Activated naive CD8-positive, alpha-beta T cell treated with anti-CD3 and anti-CD28 coated beads, Interleukin-2, amount 50 U/mL, for 24 hours (primary cell): ENCODE measurements at places on chromosomes 6 and 20.

DNA sequence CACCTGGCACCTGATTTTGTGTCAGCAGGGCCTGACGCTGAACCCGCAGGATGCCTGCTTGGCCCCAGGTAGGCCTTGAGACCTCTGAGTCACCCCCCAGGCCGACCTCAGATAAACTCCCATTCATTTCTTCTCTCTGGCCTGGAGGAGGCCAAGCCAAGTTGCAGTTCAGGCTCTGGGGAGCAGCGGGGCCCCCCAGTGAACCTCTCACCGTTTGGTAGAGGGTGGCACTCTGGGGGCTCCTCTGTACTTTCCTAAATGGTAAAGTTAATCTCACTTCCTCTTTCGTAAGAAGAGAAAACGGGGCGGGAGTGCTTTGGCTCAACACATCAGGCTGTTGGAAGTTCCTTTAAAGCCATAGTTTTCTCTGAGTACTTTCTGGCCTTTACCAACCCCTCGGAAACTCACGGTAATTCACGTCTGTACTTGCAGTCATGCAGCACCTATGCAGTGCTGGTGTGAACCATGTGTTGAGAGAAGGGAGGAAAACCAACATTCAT, 2.8 kb downstream of the SIRPA start:
- DNase-seq = no peak

- no peak for DNase-seq
Observed at GRCh38 chr20:43238833-43239232, 49.1 kb upstream of the PTPRT start.

- DNase-seq = no peak
Observed at GRCh38 chr6:141401168-141401567, 731.6 kb upstream of the GJE1 start.

DNA sequence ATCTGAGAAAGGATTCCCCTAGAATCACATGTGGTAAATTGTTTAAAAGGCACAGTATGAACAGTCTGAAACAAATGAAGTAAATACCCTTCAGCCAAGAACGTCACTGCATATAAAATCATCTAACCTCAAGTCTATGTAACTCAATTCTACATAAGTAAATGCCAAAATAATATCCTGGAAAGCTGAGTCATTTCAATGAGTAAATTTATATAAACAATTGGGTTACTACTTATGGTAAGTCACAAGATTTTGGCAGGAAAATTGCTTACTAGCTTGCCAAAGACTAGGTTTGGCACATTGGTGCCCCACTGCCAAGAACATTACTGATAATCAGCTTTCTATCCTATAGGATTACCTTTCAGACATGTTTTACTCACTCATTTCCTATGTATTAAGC, 8.4 kb downstream of the GMDS start:
- no peak for DNase-seq

DNA sequence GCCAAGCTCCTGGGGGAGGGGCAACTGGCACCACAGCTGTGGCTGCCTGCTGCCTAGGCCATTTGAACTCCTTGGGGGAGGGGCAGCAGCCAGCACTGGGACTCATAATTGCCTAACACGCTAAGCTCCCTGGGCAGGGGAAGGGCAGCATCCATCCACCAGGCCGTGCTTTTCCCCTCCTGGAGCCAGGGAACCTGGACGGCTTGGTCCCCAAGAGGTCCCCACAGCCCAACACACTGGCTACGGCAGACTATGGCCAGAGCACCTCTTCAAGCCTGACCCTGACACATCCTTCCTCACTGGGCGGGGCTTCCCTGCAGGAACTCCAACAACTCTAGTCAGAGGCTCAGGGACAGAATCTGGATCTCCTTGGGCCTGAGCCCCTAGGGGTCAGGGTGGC, 269.4 kb downstream of the RNF144B start:
- no peak for DNase-seq

DNA sequence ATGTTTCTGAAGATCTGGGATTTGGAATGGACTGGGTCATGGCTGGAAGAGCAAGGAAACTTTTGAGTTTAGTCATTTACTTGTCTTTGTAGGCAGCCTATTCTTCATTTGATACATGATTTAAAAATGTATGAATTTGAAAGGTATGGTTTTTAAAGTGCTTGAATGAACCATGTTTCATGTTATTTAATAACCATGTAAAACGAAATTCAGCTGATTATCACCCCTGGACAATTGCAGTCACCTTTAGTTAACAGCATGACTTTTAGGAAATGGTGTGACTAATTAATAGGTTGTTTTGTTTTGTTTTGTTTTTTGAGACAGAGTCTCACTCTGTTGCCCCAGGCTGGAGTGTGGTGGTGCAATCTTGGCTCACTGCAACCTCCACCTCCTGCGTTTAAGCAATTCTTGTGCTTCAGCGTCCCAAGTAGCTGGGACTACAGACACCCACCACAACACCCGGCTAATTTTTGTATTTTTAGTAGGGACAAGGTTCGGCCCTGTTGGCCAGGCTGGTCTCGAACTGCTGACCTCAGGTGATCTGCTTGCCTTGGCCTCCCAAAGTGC, 2.1 kb downstream of the STX11 start:
- DNase-seq = no peak

- peak; percentile 32 for DNase-seq
Observed at GRCh38 chr6:114747995-114748625, 405.3 kb upstream of the HS3ST5 start.

DNA sequence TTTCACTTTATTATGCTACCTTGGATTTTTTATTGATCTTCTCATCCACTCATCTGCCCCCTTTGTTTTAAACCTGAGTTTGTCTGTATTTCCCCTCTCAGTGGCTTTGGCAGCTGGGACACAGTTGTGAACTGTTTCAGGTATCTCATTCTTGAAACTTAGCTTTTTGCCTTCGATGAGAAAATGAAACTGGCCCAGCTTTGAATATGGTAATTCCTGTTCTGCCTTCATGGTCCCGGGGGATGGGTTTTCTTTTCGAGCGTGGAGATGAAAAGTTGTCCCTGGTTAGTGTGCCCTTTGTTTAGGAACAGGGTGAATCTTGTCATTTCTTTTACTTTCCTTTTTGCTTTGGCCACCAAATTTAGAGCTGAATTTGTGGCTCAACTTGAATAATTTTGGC, 25.6 kb downstream of the DHX35 start:
- DNase-seq = no peak

DNA sequence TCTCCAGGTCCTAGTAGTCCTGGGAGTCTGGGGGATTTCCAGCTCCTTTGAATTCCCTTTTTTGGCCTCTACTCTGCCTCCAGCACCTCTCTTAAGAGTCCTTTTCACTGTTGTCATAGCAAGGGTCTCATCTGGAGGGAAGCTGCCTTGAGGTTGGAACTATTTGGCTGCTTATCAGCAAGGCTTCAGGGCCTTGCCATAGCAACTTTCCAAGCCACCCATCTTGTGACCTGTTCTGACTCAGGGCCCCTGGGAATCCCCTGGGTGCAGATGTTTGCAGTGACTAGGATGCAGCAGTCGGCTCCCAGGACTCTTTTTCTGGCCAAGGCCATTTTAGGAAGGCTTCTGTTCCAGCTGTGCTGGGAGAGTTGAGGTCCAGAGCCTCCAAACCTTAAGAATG, 12.4 kb downstream of the PKIG start:
- DNase-seq = peak; percentile 42

- no peak for DNase-seq
Observed at GRCh38 chr6:40599555-40599954, 12.4 kb upstream of the LRFN2 start.

DNA sequence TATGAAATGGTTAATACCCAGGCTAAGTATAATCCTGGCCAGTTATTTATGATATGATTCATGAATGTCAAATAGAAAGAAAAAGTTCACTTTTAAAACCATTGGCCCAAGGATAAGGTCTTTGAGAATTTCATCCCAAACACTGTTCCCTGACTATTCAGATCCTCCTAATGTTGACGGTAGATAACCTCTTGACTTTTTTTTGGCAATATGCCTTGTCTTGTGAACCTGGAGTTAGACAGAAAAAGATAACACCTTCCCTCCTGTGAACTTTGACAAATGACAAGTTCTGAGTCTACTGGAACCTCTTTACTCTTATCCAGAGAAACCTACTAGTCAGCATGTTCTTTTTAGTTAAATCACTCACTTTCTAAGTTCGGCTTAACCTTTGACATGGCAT, 166.8 kb upstream of the PREP start:
- no peak for DNase-seq

DNA sequence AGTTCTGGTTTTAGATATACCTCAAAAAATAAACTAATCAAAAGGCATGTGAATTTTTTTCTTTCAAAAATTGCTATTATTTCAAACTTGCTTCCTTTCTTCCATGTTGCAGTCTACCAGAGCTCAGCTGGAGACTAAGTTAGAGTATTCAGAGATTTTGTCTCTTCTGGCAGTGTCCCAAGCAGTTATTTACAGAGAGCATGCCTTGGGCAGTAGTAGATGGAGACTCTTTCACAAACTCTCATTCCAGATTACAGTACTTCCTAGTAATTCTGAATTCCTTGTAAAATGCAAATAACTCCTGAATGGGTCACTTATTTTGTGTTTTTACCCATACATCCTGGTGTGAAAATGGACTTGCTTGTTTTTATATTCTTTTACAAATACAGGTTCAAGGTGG, 703.4 kb downstream of the EPHA7 start:
- DNase-seq = no peak
